Lung (tissue), 17 donors: ENCODE measurements at places on chromosomes 6 and 20. TPM values are rescaled to one million over a fixed set of nuclear protein-coding genes. Genes with fewer than 3 reads are reported as not detected.
A peak's percentile ranks its signal among the peaks of the same experiment; 100 is the strongest.

DNA sequence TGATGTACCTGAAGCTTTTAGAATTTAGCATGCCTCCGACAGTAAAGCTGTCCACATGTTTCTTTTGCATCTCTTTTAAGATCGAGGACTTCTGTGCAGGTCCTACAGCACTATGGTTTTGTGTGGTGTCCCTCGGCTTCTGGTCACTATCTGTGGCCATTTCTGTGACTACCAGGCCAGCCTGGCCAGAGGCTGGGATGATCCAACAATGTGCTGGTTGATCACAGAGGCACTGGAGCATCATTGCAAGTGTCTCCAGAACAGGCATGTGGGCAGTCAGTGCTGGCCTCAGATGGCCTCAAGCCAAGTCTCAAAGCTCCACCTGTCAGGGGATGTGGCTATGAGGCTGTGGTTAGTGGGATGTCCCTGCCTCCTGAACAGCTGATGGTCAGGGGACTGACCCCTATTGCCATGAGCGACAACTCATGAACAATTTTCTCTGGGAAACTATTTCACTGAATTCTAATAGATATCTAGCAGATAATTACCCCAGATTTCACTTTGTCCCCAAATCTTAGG, 136.6 kb downstream of the SYNDIG1 start:
- DNase-seq = no peak

PHF3 gene
- 137 TPM for total RNA-seq

MYLIP gene
- 118 TPM for total RNA-seq

GRCh38 chr6:8132130-8132529, 29.8 kb upstream of the EEF1E1 start:
- DNase-seq = no peak

- DNase-seq = peak; percentile 77
These were observed 708.4 kb upstream of the CITED2 start for GRCh38 chr6:140082867-140083297.

CLVS2 gene
- not detected for total RNA-seq

GRCh38 chr6:111973927-111974639, 79.8 kb upstream of the CCN6 start:
- DNase-seq = no peak

TGM6 gene
- not detected for total RNA-seq

GPR63 gene
- 2.0 TPM for total RNA-seq

DNA sequence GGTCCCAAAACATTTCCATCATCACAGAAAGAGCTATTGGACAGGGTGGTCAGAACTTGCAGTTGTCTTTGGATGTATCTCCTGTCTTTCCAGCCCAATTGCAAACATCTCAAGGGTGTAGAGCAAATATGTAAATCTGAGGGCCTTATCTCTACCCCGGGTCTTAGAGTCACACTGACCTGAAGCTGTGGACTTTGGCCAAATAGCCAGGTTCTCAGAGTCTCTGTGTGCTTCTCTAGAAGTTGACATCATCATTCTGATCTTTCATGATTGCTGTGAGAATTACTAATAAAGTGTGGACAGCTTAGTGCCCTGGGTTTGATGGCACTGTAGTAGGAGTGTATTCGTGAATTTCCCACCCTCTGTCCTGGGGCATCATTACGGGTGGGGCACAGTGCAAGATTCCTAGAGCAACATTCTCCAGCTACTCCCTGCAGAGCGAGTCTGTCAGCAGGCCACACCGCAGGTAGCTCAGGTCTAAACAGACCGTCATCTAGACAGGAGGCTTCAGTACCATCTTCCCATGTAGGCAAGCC, 71.1 kb downstream of the SLC24A3 start:
- no peak for DNase-seq

GRCh38 chr6:168096271-168096764, 17.3 kb upstream of the FRMD1 start:
- DNase-seq = no peak

- DNase-seq = no peak
These were observed 268.2 kb downstream of the SAMD5 start for GRCh38 chr6:147776631-147777213.

- no peak for DNase-seq
These were observed 71.9 kb downstream of the EYA4 start for GRCh38 chr6:133313068-133313467.

NEDD9 gene
- total RNA-seq = 149 TPM

GRCh38 chr6:111377558-111378120, 105.4 kb downstream of the REV3L start:
- DNase-seq = no peak

DNA sequence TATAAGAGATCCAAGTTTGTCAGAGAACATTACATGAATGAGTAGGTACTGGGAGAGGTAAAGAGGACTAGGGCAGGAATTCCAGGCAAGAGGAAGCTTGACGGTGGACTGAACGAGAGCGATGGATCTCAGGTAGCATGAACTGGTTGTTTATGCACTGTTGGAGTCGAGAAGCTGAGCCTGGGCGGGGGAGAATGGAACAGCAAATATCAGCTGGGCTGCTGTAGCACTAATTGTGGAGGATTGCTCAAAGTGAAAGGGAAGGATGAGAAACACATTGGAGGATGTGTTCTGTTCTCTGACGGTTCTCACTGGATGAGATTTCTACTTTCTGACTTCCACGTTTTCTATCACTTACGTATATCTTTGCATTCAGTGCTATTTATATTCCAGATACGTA, 164.2 kb downstream of the PHF3 start:
- DNase-seq = no peak

- DNase-seq = no peak
These were observed 818.0 kb downstream of the MAFB start for GRCh38 chr20:39871013-39871412.

TREML4 gene
- 1.3 TPM for total RNA-seq

OPRL1 gene
- total RNA-seq = 2.5 TPM

- DNase-seq = no peak
These were observed 68.0 kb upstream of the KCNQ5 start for GRCh38 chr6:72553531-72554511.

C4B gene
- total RNA-seq = 170 TPM

PI16 gene
- total RNA-seq = 1.7 TPM

GRCh38 chr6:79149884-79150283, 71.8 kb upstream of the PHIP start:
- DNase-seq = no peak

RBPJL gene
- 0.12 TPM for total RNA-seq

DNA sequence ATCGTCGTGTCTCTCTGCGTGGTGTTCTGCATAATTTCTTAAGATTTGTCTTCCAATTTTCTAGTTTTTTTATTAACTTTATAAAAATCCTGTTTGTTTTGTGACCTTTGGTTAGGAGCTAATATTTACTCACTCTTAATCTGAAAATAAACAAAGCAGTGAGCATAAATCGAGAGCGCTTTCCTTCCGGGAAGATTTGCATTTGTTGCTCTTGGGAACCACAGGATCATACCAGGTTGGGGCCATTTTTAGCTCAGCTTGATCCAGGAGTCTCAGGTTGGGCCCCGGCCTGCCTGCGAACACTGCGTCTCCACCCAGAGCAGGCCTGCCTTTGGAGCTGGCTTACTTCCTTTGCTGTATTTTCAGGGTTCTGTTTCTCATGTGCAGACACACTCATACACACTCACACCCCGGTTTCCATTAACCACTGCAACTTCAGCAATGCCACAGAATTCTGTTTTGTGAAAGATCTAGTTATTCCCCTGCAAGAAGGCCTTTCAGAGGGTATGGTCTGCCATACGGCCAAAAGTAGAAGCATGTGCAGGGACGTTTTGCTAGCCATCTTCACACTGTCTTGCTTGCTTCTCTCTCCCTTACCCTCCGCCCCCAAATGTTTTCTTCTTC, 17.3 kb downstream of the BPHL start:
- DNase-seq = no peak

GRCh38 chr6:15398633-15399275, 152.9 kb downstream of the JARID2 start:
- no peak for DNase-seq

GRCh38 chr6:127776320-127776719, 124.5 kb downstream of the THEMIS start:
- no peak for DNase-seq

GRCh38 chr20:64080013-64080812, at the start of gene OPRL1:
OPRL1 (plus strand) TSS chr20:64080082; CDS start chr20:64092721, 12,639 bp downstream.
- no peak for DNase-seq

DNA sequence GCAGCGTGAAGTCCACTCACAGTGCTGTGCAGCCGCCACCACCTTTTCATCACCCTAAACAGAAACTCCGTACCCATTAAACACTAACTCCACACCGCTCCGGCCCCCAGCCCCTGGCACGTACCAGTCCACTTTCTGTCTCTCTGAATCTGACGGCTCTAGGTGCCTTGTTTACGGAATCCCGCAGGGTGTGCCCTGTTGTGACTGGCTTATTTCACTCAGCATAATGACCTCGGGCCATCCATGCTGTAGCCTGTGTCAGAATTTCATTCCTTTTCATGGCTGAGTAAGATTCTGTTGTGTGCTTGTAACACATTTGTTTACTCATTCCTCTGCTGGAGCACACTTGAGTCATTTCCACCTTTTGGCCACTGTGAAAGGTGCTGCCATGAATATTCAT, 18.0 kb downstream of the TCFL5 start:
- no peak for DNase-seq

- DNase-seq = no peak
These were observed 27.6 kb downstream of the HCK start for GRCh38 chr20:32079655-32080109.

GRCh38 chr6:32623693-32624092, 13.5 kb upstream of the HLA-DQA1 start:
- no peak for DNase-seq

GRCh38 chr6:160883560-160883959, 108.0 kb upstream of the MAP3K4 start:
- no peak for DNase-seq

- peak; percentile 28 for DNase-seq
These were observed 17.8 kb downstream of the OR2H2 start for GRCh38 chr6:29602564-29603361.

- DNase-seq = no peak
These were observed 4.0 kb upstream of the PLN start for GRCh38 chr6:118544105-118544504.

GRCh38 chr20:2458919-2459499, 11.6 kb downstream of the SNRPB start:
- DNase-seq = no peak

- DNase-seq = no peak
These were observed 16.2 kb upstream of the C6orf118 start for GRCh38 chr6:165325609-165326008.

DCDC2 gene
- 9.8 TPM for total RNA-seq

PGC gene
- total RNA-seq = 586 TPM

DNA sequence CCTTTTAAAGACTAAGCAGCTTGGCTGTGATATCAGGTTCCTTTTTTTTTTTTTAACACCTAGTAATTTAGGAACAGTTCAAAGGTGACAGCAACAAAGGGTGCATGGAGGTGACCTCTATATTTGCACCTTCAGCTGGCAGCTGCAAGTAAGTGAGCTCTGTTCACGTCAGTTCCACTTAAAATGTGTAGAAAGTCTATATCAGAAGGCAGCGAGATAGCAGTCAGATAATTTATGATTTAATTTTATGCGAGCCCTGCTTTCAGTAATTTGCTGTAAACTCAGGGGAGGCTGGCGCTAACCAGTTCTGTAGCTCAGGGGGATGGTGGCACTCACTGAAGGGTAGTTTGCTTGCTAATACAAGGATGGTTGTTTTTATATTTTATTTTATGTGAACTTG, 602.8 kb upstream of the MMS22L start:
- no peak for DNase-seq

MPIG6B gene
- total RNA-seq = 0.64 TPM

- DNase-seq = no peak
These were observed 105.5 kb downstream of the HUS1B start for GRCh38 chr6:551405-551804.

- peak; percentile 0 for DNase-seq
These were observed 56.3 kb upstream of the ENTPD6 start for GRCh38 chr20:25139029-25139705.

DNA sequence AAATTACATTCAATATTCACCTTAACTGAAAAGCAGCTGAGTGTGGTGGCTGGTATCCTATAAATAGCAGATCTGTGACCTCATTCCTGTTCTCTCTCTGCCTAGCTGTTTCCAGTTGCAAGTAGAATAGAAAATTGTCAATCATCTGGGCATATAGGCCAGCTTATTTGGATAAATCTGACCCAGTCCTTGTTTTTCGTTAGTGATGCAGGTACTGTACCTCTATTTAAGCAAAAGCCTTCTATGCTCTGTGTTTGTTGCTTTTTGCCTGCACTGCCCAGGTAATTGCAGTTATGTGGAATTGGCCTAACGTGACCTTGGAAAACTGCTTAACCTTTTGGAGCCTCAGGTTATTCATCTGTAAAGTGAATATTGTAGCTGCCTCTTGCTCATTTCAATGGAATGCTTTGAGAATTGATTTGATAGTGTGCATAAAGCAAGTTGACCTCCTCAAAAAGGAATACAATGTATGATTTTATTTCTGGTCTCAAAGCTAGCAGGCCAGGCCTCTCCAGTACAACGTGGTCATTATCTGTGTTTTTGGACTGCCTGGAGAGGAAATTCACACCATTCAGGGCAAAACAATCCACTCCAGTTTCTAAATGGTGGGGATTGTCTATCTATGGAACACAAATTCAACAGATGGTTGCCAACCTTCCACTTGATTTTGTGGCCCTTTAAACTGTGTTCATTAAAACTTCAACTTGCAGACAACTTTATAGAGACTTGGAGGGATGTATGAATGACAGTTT, 508.7 kb upstream of the CITED2 start:
- no peak for DNase-seq

DNA sequence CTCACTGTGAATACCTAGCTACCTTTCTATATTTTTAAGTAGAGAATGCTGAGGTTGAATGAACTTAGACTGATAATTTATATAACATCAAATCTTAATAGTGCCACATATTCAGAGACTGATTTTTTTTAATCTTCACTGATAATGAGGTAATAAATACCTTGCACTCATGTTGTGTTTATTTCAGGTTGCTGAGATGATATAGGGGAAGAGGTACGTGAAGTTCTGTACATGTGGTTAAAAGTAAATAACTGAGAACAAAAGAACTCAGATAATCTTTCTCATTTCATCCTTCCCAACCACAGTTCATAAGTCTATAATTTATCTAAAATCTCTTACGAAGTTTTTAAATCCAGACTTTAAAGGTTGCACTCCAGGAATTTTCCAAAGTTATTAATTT, 6.4 kb downstream of the NHSL1 start:
- DNase-seq = no peak

NDUFAF5 gene
- total RNA-seq = 23.7 TPM

DNA sequence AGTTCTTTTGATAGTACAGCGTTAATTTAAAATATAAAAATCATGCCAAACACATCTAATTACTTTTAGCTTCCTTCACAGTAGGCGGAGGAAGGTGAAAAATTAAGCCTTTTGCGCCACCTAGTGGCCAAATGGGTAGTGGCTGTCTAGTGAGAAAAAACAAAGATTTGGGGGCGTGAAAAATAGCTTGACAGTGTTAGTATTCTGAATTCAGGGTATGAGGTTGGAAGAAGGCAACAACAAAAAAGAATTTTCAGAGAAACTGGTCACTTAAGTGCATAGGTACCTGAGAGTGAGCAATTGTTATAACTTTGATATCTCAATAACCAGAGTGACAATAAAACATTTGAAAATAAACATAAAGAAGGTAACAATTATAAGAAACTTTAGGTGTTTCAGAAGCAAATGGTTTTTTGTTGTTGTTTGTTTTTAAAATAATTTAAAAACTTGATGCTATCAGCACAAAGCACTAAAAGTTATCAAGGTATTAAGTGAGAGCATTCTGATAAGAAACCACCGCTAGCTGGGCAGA, 14.3 kb downstream of the PSMB9 start:
- peak; percentile 82 for DNase-seq

GRCh38 chr20:6122873-6123648, at the start of gene FERMT1:
FERMT1 (minus strand) TSS chr20:6123030; CDS start chr20:6119554, 3,476 bp downstream.
- peak; percentile 48 for DNase-seq
